Adipocyte (in vitro differentiated cells): ENCODE measurements at places on chromosomes 2 and 18.

DNA sequence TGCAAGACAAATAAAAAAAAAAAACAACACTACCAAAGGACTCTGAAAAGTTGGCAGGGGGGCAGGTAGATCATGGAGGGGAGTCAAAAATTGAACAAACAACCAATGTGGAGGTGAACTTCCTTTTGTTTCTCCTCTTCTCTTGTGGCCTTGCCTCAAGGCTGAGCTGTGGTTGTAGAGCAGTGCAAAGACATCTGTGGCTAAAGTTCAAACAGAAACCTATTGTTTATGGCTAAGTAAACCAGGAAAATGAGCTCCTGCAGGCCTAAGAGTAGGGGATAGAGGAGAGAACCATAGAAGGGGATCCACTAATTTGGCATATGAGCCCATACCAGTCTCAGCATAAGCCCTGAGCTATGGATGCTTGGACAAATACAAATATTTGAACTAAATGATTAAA, 40.2 kb upstream of the EGR4 start:
- no peak for DNase-seq

DNA sequence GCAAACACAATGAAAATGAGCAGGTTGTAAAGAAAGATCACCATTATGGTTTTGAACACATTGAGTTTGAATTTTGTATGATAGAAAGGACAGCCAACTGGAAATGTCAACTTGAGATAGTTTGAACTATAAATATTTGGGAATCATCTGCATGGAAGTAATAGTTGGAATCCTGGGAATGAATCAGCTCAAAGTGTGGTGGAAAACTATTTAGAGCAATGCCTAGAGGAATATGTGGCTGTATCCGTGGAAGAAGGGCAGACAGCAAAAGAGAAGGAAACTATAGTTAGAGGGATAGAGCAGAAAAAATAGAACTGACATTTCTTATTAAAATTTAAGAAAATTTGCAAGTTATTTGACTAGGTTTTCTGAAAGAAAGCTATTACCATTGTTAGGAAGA, 112.5 kb upstream of the OTX1 start:
- no peak for DNase-seq

DNA sequence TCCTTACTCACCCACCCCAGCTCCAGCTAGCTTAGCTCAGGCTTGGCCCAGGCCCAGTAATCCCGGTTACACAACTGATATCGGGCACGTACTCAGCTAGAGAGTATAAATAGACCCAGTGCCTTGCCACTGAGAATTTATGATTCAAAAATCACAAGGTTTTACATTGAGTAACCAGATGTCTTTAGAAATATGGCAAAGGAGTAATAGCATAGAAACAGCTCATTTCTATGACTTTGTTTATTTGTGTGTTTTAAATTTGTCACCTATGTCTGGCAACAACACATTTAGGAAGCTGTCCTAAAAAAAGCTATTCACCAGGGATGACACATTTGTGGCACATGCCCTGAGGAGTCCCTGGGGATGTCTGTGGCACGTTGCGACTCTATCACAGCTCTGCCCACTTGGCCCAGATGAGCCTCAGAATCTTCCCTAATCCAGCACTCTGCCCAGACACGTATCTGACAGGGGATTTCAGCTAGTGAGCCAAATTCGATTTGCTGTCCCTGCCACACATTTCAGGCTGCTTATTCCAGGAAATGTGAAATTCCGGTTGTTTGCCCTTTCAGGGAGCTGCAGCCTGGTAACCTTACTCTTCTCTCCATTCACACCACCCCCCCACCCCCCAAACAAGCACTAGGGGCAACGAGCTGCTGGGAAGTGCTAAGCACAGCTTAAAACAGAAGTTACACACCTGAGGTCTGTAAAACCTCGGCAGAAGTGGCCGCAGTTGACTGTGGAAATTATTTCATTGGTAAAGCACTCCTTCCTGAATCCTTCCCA, 85.4 kb upstream of the ZCCHC2 start:
- peak; percentile 88 for DNase-seq

DNA sequence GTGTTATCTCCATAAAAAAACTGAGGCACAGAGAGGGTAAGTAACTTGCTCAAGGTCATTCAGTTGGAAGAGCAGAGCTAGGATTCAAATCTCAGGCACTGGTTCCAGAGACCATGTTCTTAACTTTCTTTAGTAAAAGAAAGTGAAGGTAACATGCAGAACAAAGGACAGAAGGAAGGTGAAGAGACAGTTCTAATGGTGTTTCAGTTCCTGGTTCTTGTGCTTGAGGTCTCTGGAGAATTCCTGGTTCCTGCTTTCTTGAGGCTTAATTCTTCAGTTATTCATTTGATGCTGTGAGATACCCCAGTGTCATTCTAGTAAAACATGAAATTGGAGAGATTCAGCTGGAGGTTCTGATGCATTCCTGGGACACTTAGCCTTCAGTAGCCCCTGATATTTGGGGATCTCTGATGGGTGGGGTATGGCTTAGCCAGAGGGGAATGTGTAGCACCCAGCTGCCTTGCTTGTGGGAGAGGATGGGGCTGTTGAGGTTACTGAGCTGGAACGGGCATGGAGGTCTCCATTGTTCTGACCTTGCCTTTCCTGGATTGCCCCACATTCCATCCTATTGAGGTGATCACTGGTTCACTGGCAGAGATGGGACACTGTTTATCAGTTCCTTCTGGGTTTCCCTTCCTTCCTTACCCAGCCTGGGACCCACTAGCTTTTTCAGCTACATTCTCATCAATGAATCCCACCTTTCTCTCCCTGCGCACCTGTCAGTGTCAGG, 46.8 kb downstream of the SEMA4F start:
- no peak for DNase-seq

GRCh38 chr18:31667185-31667584, 17.2 kb downstream of the B4GALT6 start:
- DNase-seq: no peak

DNA sequence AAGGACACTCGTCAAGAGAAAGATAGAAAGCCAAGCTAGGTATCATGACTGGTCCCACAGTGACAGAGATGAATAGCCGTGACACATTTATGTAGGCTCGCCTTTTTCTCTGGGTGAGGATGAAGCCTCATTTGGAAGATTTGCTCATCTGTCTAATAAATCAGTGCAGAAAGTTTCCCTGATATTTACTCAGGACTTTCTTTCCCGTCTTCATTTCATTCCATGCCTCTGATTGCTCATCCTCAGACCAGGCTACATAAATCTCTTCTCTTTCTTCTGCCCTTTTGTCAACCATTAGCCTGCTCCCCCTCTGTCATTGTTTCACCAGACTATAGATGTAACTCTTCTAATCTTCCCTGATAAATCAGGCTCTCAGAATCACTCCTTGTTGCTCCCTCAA, 361.8 kb upstream of the MEIS1 start:
- no peak for DNase-seq

GRCh38 chr2:159553727-159554126, 62.6 kb downstream of the BAZ2B start:
- no peak for DNase-seq

- DNase-seq: no peak
Observed at GRCh38 chr18:79826966-79827365, 29.2 kb downstream of the KCNG2 start.
